NCI-H1436 treated with DMSO at 0.1 percent for 48 hours (cell line): ENCODE measurements at places on chromosomes 11 and 22.

DNA sequence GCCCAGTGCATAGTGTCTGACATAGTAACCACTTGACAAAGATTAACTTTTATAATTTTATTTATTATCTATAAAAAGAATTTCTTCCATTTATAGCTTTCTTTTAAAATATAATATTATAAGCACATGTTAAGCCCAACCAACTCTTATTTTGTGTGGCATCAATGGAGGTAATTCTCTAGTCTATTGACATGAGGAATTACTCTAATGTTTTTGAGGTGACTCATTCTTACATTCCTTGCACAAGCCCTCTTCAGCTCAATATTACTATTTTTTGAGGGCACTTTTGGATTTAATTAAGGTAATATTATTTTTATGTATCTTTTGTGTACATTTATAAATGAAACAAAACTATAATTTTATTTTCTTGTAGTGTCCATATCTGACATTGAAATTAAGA, 59.6 kb downstream of the AASDHPPT start:
- DNase-seq, result no peak

DNA sequence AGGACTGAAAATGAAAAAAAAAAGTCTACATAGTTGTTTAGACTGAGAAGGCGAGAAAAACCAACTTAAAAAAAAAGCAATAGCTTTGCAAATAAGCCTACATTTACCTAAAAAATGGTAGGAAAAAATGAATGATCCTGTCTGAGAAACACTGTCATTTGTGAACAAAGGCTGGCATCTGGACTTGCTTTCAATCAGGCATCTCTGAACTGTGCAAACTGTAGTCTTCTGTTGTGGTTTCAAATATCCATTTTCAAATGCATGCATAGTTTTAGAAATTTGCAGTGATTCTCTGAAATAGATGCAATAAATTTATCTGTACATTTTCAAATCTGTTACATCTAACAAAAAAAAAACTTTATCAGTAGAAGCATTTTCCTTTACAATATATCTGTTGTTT, 106.1 kb upstream of the LUZP2 start:
- no peak for DNase-seq

GRCh38 chr11:64558869-64559268, 32.2 kb upstream of the SLC22A12 start:
- DNase-seq, result no peak

- no peak for DNase-seq
Observed at GRCh38 chr11:60970369-60970774, 1.1 kb upstream of the CD6 start.

GRCh38 chr11:111913997-111914396, 1.5 kb downstream of the HSPB2 start:
- no peak for DNase-seq

GRCh38 chr22:22855617-22856308, 31.9 kb upstream of the IGLL5 start:
- no peak for DNase-seq

GRCh38 chr22:25086902-25087282, 112.8 kb upstream of the CRYBB3 start:
- no peak for DNase-seq

GRCh38 chr22:25637672-25638071, 73.2 kb downstream of the GRK3 start:
- DNase-seq, result no peak

GRCh38 chr11:26377619-26378018, 45.7 kb downstream of the ANO3 start:
- DNase-seq, result no peak

DNA sequence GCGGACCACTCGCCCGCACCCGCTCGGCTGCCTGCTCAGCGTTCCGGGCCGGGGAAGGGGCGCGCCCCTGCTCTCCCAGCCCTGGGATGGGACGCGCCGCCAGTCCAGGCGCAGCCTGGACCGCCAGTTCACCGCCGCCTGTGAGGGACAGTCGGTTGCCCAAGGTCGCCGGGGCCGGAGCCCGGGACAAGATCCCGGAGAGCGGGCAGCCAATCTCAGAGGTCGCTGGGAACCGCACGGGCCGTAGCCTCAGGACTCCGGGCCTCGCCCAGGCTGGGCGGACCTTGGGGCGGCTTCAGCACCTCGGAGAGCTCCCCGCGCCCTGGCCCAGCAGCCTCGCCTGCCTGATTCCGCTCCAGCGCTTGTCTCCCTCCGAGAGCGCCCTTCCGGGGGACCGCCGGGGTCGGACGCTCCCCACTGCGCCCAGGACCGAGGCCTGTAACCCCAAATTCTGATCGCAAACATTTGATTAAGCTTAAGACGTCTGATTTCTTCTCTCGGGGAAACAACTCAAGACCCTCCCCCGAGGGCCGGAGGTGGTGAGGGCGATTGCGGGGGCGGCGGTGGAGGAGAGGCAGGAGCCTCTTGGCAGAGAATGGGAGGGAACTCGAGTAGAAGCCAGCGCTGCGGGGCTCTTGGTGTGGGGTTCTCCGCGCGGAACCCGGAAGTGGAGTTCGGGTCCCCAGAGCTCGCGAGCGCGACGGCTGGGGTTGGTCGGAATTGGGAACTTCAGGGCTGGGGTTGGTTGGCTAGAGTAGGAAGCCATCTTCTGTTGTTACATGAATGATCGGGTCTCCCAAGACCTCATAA, 1.1 kb upstream of the CHRM4 start:
- no peak for DNase-seq

DNA sequence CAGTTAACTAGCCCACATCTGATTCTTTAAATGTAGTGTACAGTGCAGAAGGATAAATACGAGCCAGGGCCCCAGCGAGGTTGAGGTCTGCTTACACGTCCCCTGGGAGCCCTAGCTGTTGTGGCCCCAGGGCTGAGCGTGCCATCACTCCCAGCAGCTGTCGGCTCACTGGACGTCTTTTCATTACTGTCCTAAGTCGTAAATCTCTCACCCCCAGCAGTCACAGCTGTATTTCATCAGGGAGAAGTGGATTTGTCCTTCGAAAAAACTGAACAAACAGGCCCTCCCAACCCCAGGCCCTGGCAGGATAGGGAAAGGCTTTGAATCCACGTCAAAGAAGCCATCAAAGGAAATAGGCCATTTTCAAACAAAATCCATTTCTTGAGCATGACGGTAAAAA, 110.4 kb upstream of the CSNK2A3 start:
- no peak for DNase-seq

DNA sequence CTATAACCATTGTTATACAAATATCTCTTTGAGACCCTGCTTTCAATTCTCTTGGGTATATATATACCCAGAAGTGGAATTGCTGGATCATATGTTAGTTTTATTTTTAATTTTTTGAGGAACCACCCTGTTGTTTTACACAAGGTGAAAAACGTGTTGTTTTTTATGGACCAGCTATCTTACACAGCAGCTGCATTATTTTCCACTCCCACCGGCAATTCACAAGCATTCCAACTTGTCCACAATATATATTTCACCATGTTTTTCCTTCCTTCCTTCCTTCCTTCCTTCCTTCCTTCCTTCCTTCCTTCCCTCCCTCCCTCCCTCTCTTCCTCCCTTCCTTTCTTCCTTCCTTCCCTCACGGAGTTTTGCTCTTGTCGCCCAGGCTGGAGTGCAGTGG, 6.3 kb upstream of the APOL5 start:
- DNase-seq, result no peak

GRCh38 chr11:60871378-60872061, 4.2 kb downstream of the ZP1 start:
- DNase-seq, result no peak
